Activated CD4-positive, alpha-beta T cell treated with anti-CD3 and anti-CD28 coated beads for 36 hours (primary cell): ENCODE measurements at places on chromosomes 12 and 14.

DNA sequence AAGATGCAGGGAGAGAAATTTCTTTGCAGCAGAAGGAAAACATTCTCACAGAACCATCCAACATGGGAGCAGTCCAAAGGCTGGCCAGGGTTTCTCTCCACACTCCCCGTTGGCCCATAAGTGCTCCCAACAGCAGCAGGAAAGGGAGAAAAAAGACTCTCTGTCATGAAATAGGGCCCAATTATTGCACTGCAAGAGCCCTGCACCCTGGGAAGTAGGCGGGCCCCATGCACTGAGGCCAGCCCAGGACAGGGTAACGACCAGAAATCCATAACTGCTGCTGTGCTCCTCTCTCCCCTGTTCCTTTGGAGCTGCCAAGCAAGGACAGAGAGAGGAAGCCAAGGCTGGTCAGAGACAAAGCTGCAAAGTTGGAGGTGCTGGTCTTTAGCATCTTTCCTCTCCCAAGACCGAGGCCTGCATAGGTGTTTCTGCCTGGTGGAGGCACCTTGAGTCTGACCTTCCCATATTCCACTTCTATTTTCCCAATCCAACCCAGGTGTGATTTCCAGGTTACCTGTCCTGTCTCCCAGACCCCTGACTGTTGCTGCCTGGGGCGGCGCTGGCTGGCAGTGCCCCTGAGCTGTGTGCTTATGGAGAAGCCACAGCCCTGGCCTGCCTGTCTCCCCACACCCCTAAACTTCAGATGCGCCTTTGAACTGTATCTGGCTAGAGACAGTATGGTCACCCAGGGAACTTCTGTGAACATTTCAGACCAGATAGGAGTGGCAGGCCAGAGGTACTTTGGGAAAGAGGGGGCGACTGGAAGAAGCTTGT is 6.8 kb downstream of the GALNT16 start:
- DNase-seq, result no peak

DNA sequence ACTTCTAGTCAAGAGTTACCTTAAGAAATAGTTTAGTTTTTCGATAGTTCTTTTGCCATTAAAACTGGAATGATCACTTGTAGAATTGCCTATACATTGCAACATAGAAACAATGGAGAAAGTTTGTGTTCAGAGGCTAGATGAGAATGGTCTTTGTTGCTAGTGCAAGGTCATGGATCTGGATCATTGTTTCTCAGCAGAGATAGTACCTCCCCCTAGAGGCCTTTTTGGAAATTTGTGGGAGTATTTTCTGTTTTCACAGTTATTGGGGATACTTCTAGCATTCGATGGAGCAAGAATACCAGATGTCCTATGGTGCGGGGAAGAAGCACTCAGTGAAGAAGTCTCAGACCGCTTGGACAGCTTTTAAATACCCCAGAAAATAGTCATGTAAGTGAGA is 138.8 kb upstream of the HMGA2 start:
- no peak for DNase-seq

DNA sequence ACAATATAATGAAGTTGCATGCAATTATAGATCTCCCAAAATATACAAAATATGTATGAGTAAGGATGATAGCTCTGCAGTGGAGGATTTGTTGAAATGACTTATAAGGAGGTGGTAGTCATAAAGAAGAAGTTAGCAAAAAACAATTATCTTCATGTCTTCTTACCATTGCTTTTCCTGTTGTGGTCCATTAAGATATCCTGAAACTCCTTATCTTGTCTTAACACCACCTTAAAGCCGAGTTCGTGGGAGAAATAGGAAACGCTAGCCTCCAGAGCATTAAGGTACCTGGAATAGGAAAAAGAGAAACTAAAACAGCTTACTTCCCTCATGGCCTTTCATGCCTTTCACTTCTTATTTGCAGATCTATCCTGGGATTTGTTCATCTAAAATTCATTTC is 15.2 kb downstream of the GUCY2C start:
- no peak for DNase-seq

DNA sequence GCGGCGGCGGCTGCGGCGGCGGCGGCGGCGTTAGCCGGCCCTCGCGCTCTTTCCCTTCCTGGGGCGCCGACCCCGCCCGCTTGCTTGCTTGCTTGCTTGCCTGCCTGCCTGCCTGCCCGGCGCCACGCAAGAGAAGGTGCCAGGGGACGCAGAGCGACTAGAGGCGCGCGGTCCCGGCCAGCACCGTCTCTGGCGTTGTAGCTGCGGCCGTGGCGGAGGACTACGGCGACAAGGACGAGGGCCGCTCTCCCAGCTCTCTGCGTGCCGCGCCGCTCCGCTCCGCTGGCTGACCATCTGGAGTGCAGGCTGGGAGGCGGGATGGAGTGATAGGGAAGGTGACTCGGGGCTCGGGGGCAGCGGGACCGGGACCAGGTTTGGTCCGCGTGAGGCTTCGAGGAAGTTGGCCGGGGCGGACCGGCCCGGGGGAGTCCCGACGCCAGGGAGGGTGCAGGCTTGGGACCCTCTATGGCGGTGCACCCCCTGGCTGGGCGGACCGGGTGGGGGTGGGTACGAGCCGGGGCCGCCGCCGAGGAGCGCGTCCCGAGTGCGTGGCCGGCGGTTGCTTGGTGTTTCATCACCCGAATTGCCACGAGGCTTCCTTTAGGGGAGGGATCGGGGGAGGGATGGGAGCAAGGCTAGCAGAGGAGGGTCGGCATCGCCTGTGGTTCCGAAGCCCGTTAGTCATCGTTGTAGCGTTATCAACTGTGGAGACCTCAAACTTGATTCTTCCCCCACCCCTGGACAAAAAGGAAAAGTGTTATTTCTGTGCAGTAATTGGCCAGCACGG is 471 bp downstream of the XPOT start:
- DNase-seq, result peak; percentile 86

GRCh38 chr12:66239295-66239694 is 50.3 kb downstream of the IRAK3 start:
- DNase-seq, result no peak

DNA sequence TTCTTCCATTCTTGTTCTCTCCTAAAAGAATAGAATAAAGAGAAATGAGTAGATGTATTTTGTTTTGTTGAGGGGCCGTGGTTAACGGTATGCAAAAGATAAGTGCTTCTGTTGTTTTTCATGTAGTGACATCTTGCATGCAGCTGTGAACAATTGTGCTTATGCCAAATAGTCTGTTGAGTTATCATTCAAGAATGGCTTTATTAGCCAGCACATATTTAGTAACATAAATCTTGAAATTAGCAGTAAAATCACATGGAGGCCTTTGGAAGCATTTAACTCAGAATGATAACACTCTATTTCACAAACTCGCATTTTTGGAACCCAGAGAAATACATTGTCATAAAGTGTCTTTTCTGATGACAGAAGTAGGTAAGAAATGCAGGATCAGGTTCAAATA is 1772.0 kb upstream of the FLRT2 start:
- DNase-seq, result no peak

GRCh38 chr14:77128414-77128891 is 13.1 kb downstream of the ZDHHC22 start:
- no peak for DNase-seq

GRCh38 chr12:76738824-76739579 is 24.9 kb upstream of the ZDHHC17 start:
- no peak for DNase-seq

- peak; percentile 52 for DNase-seq
Measured at GRCh38 chr12:4178424-4179170, 95.0 kb upstream of the CCND2 start.

DNA sequence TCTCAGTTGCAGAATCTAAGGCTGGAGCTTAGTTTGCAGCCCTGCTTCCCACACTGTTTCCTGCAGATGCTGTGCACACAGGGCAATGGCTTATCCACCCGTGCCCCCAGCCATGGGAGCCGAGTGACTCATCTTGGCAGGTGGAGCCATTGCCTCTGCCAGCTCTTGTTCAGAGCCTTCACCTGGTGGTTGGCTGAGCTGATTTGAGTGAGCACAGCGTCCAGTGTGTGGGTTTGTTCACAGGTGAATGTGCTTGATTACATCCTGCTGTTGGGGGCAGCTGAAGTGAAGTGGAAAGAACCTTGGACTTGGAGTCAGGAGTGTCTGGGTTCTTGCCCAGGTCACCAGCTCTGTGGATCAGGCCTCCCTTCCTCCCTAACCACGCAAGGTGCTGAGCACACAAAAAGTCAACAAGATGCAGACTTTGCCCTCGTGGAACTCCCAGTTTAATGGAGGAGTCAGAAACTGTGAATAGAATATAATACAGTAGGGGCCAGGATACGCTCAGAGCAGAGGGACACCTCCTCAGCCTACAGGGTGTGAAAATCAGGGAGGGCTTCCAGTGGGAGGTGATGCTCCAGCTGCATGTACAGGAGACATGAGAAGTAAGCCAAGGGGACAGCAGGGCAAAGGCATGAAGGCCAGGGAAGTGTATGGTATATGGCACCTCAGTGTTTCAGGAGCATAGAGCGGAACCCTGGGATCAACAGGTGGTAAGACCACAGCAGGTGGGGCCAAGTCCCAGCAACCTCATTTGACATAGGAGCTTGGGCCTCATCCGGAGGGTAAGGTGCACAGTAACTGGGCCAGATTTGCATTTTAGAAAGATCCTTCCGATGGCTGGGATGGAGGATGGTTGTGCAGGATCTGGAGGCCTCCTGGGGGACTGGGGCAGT is 22.8 kb downstream of the JDP2 start:
- no peak for DNase-seq

GRCh38 chr14:79412822-79413221 is 798.5 kb downstream of the DIO2 start:
- no peak for DNase-seq

DNA sequence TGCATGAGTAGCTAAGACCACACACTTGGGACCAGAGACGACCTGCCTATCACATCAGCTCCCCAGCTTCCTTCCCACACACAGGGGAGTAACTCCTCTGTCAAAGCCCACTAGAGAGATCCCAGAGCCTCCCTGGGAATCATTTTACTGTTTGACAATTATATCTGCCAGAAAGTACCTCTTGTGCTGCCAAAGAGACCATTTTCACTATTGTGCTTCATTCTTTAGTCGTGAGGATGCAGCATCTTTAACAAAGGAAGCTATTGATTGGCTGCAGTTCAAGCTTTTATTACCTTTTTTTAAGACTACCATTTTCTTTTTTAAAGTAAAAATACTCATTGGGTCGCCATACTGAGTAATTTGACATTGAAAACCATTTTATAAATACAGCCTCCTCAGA is 194.5 kb upstream of the RGS6 start:
- no peak for DNase-seq

DNA sequence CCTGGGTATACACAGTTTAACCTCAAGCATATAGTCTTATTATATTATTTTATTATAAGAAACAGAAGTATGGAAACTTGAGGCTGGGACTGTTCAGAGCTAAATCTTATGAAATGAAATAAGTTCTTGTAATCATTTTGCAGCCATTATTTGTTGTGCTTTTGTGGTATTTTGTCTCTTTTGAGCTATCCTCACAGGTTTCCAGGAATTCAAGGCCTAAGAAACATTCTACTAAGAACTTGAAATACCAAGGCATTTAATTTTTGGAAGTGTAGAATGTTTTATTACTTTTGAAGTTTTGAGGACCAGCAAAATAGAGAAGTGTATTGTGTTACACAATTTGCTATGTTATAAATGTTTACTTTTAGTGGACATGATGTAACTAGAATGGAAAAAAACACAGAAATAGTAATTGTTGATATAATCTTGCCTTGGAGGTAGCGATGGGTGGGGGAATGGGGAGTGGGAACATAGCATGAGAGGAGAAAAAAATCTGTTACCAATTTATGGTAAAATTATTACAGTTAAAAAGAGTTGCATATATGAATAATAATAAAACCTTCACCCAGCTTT is 81.7 kb downstream of the CRADD start:
- no peak for DNase-seq

- peak; percentile 83 for DNase-seq
Measured at GRCh38 chr12:110079477-110080400, 31.4 kb upstream of the C12orf76 start.

GRCh38 chr12:116455540-116456329 is 103.4 kb upstream of the MAP1LC3B2 start:
- peak; percentile 8 for DNase-seq

- DNase-seq, result no peak
Measured at GRCh38 chr14:97644365-97644764, 847.2 kb downstream of the VRK1 start.
